ENCODE measurements at places on chromosomes 11 and 22. TPM values are rescaled to one million over a fixed set of nuclear protein-coding genes. Genes with fewer than 3 reads are reported as not detected.

- ATAC-seq = no peak
Measured at GRCh38 chr11:85923455-85923854, 68.3 kb downstream of the CCDC83 start.

Gene PARVG
- total RNA-seq = 0.82 TPM

GRCh38 chr11:8315954-8316353, 52.3 kb upstream of the LMO1 start:
- ATAC-seq = peak; percentile 46

Gene FZD4
- 2.0 TPM for total RNA-seq

Gene LMNTD2
- 1.3 TPM for total RNA-seq

DNA sequence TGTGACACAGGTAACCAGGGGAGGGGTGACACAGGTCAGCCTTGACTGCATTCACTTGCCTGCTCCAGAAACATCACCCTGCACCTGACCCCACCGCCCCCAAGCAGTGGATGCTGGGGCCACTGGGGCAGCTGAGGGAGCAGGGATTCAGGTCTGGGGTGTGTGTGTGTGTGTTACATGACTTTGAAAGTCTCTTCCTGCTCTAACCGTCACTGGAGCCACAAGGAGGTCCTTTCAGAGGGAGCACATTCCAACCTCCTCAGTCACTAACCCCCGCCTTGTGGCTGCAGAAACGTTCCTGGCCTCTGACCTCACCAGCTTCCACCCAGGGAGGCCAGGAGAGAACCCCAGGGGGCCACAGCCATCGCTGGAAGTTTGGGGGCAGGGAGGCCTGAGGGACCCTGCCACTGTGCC, 2.9 kb upstream of the FOSL1 start:
- no peak for ATAC-seq

Gene DDTL
- 2.3 TPM for total RNA-seq

- no peak for ATAC-seq
Measured at GRCh38 chr11:111967649-111968048, 30.5 kb downstream of the DIXDC1 start.

Gene NAT10
- 58.3 TPM for total RNA-seq

DNA sequence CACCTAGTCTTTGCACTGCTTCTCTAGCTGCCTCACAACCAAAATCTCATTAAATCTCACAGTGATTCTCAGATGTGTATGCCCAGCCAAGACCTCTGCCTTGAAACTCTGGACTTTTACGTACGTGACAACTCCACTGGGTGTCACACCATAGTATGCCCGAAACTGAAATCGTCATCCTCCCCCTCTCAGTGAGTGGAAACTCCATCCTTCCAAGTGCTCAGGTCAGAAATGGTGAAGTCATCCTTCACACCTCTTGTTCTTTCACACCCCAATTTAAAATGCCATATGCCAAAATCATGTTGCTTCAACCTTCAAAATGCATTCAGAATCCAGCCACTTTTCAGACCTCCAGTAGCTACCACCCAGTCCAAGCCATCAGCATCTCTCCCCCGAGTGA, 42.5 kb downstream of the SFI1 start:
- ATAC-seq = no peak

Gene CCDC116
- total RNA-seq = 0.17 TPM

Gene APBB1
- 20.4 TPM for total RNA-seq

DNA sequence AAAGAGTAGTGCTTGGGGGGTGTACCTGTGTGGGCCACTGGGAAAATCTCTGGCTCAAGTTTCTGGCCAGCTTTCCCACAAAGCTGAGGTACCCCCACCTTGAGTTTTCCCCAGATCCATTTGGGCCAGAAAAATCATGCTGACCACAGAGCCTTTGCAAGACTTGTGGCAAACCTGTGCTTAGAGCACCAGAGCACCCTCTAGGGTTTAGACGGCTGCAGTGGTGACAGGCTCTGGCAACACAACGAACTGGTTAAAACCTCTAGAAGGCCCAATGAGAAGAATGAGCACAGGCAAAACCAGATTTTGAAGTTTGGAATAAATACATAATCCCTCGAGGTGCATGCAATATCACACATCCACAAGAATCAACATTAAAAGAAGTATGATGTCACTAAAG, 290.7 kb upstream of the FOLH1 start:
- ATAC-seq = no peak

DNA sequence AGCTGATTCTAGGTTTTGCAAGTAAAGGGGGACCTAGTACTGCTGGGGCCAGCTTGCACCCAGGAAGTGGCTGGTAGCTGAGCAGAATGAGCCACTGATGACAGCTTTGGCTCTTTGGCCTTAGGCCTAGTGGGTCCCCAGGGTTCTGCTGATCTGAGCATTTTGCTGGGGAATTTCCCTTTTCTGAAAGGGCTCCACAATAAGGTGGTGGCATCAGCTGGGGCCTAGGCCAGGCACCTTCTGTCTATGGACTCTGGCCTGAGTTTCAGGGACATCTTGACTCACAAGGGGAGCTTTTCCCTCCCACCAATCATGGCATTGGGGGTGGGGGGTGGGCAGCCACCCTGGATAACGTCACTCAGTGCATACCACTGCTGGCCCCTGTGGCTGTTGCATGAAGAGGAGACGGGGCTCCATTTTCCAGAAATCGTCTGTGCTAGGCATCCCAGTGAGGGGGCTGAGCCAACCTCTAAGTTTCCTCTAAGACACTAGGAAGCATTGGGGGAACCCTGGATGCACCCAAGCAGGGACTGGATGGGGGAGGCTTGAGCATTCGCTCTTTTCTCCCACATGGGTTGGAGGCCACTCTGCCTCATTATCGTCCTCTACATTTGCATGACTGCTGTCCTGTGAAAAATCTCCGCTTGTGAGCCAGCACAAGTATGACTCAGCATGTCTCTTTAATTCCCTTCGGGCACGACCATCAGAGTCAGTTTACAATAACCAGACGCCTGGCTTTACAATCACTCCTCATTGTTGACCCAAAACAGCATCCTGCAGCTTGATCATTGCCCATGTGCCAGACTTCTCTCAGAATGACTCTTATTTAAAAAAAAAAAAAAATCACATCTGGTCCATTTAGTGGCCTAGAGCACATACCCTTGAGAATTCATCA, 145.0 kb upstream of the THY1 start:
- peak; percentile 94 for ATAC-seq

Gene NEFH
- 16.4 TPM for total RNA-seq

Gene GPR83
- 7.4 TPM for total RNA-seq

GRCh38 chr22:37043828-37044538, 7.6 kb upstream of the KCTD17 start:
- ATAC-seq = peak; percentile 100

- no peak for ATAC-seq
Measured at GRCh38 chr22:35303029-35303624, 3.4 kb downstream of the TOM1 start.

Gene SELENOM
- total RNA-seq = 37.2 TPM

Gene RRP8
- total RNA-seq = 20.8 TPM

Gene OR51B5
- 1.1 TPM for total RNA-seq

DNA sequence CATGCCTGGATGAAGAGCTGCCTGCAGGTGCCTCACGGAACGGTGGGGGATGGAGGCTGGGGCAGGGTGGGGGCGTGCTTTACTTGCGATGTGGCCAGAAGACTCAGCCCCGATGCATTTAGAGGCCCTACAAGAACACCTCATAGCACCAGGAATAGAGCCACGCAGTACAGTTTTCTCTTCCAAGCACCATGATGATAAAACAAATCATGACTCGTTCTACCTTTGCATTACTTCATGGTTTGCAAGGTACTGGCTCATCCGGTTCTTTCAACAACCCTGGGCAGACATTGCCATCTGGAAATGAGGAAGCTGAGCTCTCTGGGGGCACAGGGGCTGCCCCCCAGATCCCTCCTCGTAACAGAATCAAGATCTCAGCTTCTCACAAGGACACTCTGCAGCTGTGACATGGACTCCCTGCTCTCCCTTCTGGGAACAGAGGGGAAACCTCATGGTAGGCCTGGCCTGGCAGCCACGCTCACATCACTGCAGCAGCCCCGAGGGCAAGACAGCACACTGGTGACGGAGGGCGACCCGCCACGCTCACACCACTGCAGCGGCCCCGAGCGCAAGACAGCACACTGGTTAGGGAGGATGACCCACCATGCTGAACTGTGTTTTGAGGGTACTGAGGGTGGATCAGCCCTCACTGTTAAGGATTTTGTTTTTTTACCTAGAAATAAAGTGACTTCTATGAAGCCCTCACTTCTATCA, 46.9 kb downstream of the PHF21B start:
- ATAC-seq = no peak

Gene PLAAT4
- 61.0 TPM for total RNA-seq

Data from motor neuron (in vitro differentiated cells).